ENCODE measurements at places on chromosomes 12 and 14.

DNA sequence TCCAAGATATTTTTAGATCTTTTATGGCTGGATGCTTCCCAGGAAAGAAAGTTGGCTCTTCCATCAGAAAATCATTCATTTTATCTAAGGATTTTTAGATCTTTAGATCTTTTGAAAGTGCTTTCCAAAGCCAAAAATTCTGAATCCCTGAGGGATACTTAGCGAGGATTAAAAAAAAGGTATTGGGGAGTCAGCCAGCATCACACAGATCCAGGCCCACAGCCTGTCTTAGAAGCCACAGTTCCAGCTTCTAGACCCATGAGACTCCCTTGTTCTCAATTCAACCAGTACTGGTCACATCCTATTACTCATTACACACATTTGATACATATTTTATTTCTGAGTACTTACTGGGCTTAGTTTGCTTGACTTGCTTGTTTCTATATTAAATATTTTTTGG lies 49.9 kb downstream of the TSPAN8 start:
- no peak for DNase-seq

GRCh38 chr12:95859344-95859816 lies 628 bp downstream of the SNRPF start:
- DNase-seq: no peak

DNA sequence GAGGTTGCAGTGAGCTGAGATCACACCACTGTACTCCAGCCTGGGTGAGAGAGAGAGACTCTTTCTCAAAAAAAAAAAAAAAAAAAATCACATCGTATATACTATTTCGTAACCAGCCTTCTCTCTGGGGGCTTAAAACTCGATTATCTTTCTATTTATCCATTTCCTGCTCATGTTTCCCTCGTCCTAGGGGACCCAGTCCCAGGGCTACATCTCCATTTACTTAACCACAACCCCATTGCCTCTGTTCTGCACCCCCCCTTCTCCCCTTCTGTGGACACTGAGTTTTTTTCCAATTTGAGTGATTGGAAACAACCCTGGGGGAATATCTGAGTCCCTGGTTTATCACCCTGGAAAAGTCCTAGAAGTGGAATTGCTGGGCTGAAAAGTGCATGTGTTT lies 36.2 kb upstream of the YY1 start:
- no peak for DNase-seq

GRCh38 chr12:45121224-45121623 lies 70.3 kb upstream of the DBX2 start:
- DNase-seq: no peak

GRCh38 chr12:131132118-131132892 lies 178.6 kb downstream of the ADGRD1 start:
- DNase-seq: no peak

DNA sequence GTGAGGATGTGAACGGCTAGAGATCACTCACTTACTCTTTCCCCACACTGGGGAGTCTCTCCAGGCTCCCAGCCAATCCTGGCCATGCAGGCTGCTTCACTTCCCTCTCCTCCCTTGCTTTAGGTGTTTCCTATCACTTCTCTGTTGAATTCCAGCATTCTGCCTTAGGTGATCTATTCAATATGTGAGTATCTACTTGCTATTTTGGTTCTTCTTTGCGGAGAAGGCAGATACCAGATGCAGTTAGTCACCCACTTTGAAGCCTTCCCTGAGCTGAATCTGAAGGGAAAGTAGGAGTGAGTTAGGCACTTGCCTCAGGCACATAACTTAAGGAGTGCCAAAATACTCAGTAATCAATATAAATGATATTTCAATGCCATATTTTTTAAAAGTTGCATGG lies 36.0 kb upstream of the FAR2 start:
- DNase-seq: no peak

DNA sequence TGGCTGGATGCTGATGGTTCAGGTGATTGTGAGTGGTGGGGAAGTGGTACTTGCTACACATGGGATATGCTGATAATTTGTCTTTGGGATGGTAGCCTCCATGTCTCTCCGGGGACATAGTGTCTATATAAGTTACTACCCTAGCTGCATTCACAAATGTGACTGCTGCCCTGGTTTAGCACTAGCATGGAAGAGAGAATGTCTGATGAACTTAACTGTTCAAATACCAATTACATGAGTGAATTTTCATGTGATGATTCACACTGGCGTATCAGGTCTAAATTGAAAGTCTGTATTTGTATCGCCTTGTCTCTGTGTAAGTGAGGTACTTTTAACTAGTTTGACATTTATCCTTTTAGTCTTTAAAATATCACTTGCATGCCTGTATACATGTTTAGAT lies 34.4 kb downstream of the ATF7IP start:
- no peak for DNase-seq

- DNase-seq: no peak
These were observed 2.1 kb upstream of the INHBE start for GRCh38 chr12:57452937-57453509.

GRCh38 chr14:105075379-105076295 lies 10.4 kb upstream of the GPR132 start:
- no peak for DNase-seq

GRCh38 chr12:67352682-67353081 lies 83.5 kb downstream of the CAND1 start:
- no peak for DNase-seq

- no peak for DNase-seq
These were observed 21.1 kb upstream of the LGALS3 start for GRCh38 chr14:55107766-55108554.

DNA sequence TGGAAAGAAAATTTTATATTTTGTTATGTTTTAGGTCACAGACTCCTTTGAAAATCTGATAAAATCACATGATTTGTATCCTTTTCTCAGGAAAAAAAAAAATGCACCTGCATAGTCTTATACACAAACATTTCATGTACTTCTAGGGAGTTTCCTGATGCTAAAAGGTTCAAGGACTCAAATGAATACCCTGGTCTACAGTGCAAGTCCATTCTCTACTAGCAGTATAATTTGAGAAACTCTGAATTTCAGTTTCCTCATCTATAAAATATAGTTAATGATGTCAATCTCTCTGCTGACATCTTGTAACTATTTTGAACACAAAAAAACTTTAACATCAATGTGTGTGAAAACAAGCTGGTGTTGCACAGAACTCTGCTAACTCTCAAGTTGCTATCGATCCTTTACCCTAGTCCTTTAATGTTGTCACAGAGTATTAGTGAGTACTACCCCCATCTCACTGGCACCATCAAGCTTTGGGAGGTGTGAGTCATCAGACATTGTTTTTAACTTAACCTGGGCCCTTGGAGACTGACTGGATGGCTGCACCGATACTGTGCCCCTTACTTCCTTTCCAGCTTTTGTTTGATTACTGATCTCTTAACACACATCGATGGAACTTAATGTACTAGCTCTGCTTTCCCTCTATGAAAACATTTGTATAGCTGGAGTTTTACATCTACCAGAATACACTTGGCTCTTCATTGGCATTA lies 251.9 kb upstream of the SOX5 start:
- DNase-seq: no peak

GRCh38 chr12:6845395-6845794 lies 4.7 kb downstream of the GNB3 start:
- DNase-seq: no peak

DNA sequence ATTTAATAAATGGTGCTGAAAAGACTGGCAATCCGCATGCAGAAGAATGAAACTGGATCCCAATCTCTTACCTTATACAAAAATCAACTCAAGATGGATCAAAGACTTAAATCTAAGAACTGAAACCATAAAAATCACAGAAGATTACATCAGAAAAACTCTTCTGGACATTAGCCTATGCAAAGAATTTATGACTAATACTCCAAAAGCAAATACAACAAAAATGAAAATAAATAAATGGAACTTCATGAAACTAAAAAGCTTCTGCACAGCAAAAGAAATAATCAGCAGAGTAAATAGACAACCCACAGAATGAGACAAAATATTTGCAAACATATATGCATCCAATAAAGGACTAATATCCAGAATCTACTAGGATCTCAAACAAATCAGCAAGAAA lies 14.3 kb upstream of the CLEC1A start:
- no peak for DNase-seq

DNA sequence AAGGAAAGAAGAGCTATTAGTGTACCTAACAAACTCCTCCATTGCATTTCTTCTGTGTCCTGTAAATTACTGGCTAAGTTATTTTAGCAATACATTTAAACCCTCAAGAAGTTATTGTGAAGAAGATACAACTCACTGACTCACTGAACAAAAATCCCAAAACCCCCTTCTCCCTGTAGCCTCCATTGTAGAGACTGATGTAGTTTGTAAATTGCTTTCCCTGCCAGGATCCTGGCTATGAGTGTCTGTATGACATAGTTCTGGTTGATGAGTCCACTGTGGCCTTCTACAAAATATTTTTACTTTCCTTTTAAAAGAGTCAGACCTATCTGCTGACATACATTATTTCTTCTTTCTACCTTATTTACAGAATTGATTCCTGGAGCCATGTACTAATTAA lies 155.6 kb downstream of the SLC6A15 start:
- no peak for DNase-seq

- DNase-seq: no peak
These were observed at the start of gene DGLUCY for GRCh38 chr14:91113829-91114078. Gene DGLUCY (plus strand): TSS chr14:91114073. CDS start chr14:91160295, 46,222 bp downstream.

GRCh38 chr12:119052001-119052400 lies 70.7 kb downstream of the SRRM4 start:
- DNase-seq: no peak

DNA sequence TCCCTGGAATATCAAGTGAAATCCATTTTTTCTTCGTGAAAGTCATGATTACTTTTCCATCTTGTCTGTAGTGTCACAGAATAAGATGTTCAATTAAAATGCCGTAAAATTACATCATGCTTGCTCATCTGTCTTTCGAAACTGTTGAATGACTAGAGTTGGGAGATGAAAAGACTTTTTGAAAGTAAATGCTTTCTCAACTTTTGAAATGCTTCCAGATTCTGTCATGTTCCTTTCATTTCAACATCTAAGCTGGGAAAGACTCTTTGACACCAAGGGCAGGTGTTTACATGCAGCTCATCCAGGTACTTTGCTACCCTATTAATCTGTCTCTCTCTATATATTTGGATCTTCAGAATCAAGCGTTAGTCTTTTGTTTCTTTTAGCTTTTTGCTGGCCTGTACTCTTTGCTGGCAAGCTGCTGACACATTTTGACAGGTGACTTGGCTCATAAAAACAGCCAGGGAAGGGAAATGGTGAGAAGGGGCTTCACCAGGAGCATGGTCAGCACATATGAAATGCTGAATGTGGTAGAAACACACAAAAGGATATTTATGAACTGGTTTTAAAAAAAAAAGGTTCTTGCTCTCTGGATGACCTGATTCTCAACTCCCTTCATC lies 77.0 kb upstream of the METAP2 start:
- DNase-seq: no peak

GRCh38 chr12:27123642-27124041 lies 41.3 kb upstream of the C12orf71 start:
- no peak for DNase-seq

- no peak for DNase-seq
These were observed 60.5 kb downstream of the AMN start for GRCh38 chr14:102982852-102983470.

DNA sequence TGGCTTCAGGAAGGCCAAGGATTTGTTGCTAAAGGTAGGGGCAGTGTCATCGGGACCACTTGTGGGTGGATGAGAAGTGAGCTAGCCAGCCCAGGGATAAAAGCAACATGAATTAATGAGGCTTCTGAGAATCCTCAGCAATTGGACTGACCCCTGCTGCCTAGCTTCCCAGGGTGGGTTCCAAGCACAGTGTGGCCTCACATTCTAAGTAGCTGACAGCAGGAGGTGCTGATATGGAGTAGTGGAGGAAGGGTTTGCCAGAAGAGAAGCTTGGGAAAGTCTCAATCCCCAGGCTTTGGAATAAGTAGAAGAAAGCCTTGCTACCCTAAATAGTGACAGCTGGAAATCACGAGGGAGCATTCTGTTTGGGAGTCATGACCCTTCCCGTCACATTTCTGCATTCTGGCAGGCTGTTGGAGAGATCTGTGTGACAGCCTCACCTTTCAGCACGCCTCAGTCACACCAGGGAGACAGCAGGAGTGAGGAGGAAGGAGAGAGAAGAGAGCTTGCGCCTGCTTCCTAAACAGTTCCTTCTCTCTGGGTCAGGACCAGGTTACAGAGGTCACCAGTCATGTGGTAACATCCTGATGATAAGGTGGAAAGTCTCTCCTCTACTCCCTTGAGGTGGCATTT lies 31.2 kb downstream of the DACT1 start:
- no peak for DNase-seq

GRCh38 chr14:38941488-38941887 lies 161.5 kb downstream of the SEC23A start:
- no peak for DNase-seq

- no peak for DNase-seq
These were observed 921.8 kb downstream of the VRK1 start for GRCh38 chr14:97718886-97719442.

- no peak for DNase-seq
These were observed 14.8 kb downstream of the ACVRL1 start for GRCh38 chr12:51922146-51922545.

GRCh38 chr14:21711360-21711961 lies 37.8 kb upstream of the OR4E1 start:
- no peak for DNase-seq

DNA sequence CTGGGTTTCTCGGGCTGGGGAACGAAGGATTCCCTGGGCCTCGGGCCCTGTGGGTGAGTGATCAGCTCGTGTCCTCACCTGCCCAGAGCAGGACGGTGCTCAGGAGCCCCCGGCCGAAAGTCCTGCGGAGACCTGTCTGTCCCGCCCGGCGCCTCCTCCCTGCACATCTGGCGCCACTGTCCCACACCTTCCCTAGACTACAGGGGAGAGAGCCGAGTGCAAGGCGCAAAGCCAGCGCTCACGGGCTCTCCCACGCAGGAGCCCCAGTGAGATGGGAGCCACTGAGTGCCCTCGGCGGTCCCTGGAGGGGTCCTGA lies 13.1 kb upstream of the TEX22 start:
- no peak for DNase-seq

DNA sequence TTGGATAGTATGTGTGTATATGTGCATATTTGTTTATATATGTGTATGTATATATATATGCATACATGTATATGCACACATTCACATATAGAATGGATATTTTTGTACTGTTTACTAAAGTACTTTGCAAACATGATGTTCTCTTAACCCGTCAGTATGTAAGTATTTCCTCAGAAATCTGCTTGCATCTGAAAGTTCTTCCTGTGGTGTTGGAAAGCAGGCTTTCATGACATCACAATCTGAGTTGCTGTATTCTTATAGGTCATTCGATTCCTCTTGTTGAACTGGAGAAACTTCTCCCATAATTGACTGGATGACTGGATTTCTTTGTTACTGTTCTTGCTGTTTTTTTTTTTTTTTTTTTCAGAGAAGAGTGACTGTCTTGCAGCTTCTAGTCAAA lies 29.1 kb downstream of the GABARAPL1 start:
- no peak for DNase-seq

All from cortex of kidney (tissue), 1 donor.